Hematopoietic multipotent progenitor cell treated with erythropoietin and hydrocortisone succinate and interleukin-3 and kit ligand, for 15 days (in vitro differentiated cells): ENCODE measurements at places on chromosomes 6 and 20.

- peak; percentile 54 for DNase-seq
Observed at GRCh38 chr6:31737991-31738979, 1.5 kb upstream of the MSH5 start.

- peak; percentile 51 for DNase-seq
Observed at GRCh38 chr6:14763139-14763538, 482.7 kb upstream of the JARID2 start.

GRCh38 chr20:62900052-62900691, 26.1 kb downstream of the DIDO1 start:
- peak; percentile 68 for DNase-seq

DNA sequence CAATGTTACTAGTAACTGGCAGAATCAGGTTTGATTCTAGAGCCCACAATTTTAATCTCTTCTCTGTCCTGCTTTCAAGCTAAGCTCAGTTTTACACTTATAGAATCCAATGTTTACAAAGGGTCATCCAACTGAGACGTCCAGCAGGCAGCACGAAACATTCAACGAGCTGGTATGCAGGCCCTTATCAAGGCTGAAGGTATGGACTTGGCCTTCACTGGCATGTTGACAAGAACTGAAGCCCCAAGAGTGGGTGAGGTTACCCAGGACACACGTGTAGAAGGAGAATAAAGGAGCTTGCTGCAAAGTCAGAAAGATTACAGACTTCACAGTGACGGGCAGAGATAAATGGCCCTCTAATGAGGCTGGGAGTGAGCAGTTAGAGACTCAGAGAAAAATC, 187.4 kb downstream of the KIF16B start:
- DNase-seq = no peak

- no peak for DNase-seq
Observed at GRCh38 chr6:31354864-31355582, 2.0 kb downstream of the HLA-B start.

DNA sequence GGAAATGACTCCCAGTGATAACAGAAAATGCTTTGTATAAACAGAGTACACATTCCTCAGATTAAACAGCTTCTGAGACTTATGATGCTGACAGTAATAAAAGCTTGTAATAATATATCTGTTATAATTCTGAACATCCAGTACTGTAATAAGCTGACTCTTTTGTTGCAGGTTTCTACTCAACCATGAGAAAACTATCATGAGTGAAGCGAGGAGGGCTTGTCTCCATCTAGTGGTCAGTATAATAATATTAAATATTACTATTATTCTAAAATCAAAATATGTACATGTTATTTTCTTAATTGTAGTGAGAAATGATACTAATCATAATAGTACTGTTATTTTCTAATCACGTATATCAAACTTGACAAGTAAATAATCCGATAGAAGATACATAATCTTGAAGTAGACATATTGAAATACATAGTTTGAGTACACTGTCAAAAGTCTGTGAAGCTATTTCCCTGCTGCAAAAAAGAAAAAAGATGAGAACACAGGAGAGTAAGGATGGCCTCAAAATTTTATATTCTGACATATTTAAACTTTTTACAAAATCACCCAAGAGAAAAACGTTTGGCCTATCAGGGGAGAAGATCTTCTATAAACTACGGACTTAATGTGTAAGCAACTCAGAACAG, 183.1 kb downstream of the MOXD1 start:
- no peak for DNase-seq

GRCh38 chr20:44962483-44962882, 2.3 kb upstream of the TOMM34 start:
- peak; percentile 32 for DNase-seq

DNA sequence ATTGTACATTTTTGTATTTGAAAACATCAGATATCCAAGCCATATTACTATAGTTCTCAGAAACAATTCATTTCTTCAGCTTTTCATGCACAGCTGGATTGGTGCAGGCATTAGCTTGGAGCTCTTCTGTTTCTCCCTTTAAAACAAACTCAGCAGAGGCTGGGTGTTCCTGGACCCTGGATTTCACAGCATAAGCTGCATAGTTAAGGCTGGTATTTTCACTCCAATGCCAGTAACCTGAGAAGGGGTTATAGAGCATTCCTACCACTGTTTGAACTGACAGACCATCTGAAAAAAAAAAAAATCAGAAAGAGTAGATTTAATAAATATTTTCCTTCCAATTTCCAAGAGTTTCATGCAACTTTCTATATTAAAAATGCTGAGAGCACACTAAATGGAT, 20.1 kb upstream of the FAXC start:
- no peak for DNase-seq

DNA sequence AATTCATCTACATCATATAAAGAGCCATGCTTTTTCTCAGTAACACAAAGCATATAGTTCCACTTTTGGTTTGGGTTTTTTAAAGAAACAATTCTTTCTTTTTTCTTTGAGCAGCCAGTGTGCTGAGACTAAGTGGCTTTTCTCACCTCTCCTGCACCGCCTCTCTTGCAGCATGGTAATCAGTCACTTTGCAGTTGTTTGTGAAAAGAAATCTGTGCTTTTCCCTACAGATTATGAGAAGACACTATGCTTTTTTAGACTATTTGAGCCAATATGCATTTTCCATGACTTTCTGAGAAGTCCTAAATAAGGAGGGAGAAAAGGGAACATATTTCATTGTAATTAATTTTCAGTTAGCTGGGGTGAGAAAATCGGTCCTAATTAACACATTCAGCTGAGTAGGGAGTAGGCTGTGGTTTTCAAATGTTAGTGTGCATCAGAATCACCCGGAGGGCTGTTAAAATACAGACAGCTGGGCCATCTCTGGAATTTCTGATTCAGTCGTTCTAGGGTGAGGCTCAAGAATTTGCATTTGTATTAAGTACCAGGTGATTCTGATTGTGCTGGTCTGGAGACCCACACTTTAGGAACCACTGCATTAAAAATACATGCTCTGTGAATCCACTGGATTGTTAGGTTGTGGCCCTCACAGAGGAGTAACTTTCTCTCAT, 155.2 kb downstream of the TINAG start:
- no peak for DNase-seq

- DNase-seq = no peak
Observed at GRCh38 chr20:58963060-58963584, 17.9 kb upstream of the NELFCD start.

DNA sequence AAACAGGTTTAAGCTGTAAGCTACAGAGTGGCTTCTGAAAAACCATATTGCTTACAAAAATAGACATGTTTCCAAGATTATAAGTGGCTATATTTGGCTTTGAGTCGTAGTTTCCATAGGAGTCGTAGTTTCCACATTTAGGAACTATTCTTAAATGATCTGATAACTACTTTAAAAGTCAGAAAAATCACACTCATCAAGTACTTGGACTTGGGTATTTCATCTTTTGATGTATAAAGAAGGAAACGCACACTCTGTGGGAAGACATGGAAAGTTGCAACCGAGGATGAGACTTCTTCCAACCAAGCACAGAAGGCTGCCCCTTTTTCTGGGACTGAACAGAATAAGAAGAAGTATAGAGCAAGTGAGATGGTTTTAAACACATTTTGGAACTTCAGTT, 118.3 kb downstream of the KHDRBS2 start:
- no peak for DNase-seq

GRCh38 chr6:156310701-156311100, 466.5 kb upstream of the ARID1B start:
- no peak for DNase-seq

DNA sequence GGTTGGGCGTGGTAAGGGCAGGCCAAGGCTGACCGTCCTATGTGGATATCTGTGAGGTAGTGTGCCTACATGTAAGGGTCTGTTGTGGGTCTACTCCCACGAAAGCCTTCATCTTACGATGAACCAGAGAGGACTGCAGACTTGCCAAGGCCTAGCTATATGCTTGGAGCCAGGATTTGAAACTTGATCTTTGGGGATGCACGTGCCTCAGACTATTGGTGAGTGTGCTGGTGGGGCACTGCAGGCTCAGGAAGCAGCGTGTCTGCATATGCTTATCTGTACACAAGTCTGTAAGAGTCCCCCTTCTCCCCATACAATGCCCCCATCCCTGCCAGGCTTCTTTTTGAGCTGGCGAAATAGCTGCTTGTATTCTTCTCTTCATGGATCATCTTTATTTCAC, 17.9 kb downstream of the PLCG1 start:
- no peak for DNase-seq

GRCh38 chr6:134415656-134416055, 97.7 kb upstream of the SGK1 start:
- DNase-seq = no peak

- DNase-seq = no peak
Observed at GRCh38 chr6:81373414-81373813, 379.1 kb downstream of the TENT5A start.

GRCh38 chr20:53493311-53493857, 100.3 kb downstream of the ZNF217 start:
- no peak for DNase-seq

- DNase-seq = no peak
Observed at GRCh38 chr6:157753291-157753690, 69.8 kb upstream of the SNX9 start.

DNA sequence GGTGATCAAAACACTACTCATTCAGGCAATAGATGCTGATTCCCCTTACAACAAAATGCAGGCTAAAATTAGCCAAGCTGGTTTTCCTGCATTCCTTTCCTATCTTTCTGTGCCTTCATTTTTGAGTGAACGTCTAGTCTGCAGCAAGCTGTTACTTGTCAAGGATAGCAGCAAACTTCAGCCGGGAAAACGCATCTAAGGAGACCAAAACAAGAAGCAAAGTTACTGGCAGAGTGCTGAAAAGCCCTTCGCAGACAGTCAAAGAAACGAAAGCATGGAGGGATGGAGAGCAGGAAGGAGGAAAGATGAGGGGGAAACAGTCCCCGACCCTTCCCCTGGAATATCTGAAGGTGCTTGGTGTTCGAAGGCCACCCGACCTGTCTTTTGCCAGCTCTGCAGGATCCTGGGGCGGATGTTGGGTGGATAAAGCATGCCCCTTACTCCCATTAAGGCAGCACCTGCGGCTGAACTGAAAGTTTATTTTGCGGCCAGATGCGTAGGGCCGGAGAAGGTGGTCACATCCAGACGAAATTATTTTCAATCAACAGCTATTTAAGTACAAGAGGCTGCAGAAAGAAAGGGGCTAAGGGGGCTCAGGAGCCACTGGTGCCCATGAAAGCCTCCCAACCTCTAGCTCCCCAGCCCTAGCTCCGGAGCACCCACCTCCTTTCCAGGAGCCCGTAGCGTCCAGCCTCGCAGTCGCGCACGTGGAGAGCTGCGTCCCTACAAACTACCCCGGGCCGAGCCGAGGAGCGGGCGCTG, 538 bp downstream of the FERMT1 start:
- DNase-seq = no peak

DNA sequence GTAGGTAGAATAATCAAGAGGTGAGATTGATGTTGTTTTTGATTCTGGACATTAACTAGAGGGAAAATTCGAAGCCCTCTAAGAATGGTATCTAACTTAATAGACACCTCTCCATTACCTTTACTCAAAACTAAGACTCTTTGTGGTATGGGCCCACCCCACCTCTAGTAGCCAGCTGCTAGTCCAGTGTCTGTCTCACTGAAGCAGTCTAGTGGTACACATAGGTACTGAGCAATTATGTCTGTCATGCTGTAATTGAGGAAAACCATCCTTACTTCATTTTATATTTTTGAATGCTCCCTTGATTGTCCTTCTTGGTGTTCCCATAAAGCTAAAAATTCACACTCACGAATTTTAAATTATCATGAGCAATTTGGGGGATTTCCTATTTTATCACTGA, 290.7 kb downstream of the ARHGAP18 start:
- no peak for DNase-seq

- no peak for DNase-seq
Observed at GRCh38 chr6:137200288-137200687, 18.9 kb downstream of the IFNGR1 start.

DNA sequence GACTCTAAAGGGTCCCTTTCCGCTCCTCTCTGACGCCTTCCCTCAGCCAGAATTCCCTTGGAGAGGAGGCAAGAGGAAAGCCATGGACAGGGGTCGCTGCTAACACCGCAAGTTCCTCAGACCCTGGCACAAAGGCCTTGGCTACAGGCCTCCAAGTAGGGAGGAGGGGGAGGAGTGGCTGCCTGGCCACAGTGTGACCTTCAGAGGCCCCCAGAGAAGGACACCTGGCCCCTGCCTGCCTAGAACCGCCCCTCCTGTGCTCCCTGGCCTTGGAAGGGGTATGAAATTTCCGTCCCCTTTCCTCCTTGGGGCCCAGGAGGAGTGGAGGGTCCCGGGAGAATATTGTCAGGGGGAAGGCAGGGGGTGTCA, 2.7 kb downstream of the VEGFA start:
- DNase-seq = no peak

GRCh38 chr6:111996144-111996865, 57.6 kb upstream of the CCN6 start:
- no peak for DNase-seq
